ENCODE measurements at places on chromosomes 6 and 20.
A peak's percentile ranks its signal among the peaks of the same experiment; 100 is the strongest.

DNA sequence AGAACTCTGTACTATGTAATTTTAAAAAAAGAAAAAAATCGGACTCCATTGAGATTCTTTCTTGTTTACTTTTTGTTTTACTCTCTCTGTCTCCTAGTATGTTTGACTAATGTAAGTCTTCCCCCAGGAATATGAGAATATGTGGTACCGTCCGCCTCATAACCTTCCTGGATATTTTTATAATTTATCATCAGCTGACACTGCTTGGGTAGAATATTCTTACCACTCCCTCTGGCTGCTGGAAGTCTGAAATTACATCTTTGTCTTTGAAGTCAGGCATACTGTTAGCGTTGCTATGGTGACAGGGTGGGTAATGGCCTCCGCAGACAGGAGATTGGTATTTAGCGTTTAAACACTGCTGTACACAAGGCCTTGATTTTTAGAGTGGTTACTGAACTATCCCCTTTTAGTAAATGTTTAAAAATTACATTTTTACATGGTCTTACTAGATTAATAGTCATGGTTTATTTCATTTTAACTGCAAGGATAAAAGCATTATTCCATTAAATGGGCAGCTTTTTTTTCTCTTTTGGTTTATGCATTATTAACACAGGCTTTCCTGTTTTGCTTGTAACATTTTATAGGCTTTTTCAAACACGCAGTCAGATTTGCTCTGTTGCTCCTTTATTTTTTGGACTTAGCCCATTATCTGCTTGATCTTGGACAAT lies 176.4 kb downstream of the ARID1B start:
- peak; percentile 71 for DNase-seq

DNA sequence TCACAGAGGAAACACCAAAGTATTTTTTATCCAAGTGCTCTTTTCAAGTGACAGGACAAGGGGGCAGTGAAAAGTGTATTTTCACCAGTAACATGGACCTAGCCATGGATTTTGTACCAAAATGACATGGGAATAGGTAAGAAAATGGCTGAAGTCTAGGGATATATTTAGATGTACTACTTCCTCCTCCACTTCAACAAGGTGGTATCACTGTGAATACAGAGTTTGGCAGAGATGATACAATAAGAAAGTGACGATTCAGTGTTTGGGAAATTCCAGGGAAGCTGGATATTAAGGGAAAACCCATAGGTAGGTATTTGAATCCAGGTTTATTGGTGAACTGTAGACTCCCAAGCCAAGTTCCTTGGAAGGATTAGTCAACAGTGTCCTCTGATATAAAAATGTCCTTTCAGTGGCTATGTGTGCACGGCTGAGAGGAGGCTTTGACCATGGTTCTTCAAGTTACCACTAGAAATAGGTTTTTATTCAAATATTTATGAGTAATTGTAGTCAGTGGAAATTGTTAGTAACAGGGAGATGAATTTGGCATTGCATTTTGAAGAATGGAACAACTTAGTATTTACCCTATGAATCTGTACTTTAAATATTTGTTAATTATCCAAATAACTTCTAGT lies 356.0 kb upstream of the CITED2 start:
- DNase-seq: no peak

DNA sequence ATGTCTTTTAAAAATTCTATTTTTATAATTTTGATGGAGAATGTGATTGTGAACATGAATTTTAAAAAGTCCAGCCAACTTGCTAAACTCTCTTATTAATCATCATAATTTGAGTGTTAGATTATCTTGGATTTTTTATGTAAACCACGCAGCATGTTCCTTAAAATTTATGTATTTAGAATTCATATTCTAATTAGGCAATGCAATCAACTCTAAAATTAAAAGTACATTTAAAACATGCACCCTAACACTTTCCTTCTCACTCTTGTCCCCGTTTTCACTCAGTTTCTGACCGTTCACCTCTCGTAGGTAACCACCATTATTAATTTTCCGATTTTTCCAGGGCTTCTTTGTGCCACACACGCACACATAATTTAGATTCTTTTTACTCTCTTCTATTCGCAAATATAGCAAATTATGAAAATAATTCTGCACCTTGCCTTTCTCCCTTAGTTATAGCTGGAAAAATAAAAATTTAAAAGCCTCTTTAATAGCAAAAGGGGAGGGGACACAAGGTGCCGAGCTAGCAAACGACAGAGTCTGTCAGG lies 329 bp upstream of the ZKSCAN3 start:
- DNase-seq: no peak

- no peak for DNase-seq
Observed at GRCh38 chr6:4157506-4157905, 22.1 kb upstream of the ECI2 start.

DNA sequence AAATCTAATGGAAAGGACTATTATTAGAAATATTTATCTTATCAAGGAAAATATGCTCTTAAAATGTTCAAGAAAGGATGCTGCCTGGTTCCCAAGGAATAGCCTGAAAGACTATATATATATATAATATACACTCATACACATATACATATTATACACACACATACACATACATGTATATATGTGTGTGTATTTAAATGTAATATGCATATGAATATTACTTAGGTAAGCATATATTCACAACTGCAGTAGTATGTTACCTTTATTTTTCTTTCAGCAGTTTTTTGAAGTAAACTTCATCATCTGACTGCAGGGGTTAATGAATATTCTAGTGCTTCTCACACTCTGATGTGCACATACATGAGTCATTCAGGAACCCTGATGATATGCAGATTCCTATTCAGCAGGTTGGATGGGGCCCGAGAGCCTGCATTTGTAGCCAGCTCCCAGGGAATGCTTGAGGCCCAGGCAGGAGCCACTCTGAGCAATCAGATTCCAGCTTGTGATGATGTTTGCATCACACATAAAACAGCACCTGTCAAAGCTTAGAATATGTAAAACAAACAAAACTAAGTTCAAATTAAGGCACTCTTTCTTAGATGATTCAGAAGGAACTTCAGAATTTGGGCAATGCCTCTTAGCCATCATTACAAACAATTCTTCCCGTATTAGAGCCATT lies 16.1 kb downstream of the MYLK4 start:
- no peak for DNase-seq

DNA sequence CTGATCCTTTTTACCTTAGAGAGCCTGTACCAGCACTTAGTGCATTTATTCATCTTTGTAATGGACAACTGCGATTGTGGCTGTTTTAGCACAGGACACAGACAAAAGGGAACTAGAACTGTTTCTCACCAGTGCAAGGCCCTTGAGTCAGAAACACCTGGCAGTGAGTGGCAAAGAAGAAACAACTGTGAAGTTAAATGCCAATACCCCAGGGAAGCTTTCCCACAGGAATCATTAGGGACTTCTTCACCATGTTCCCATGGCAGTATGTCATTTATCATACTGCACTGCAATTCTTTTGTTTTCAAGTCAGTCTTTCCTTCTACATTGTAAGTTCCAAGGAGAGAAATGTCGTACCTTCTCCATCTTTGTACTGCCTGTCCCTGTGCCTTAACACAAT lies 28.6 kb upstream of the CDYL start:
- DNase-seq: no peak

- no peak for DNase-seq
Observed at GRCh38 chr6:36618366-36619355, 24.5 kb downstream of the SRSF3 start.

DNA sequence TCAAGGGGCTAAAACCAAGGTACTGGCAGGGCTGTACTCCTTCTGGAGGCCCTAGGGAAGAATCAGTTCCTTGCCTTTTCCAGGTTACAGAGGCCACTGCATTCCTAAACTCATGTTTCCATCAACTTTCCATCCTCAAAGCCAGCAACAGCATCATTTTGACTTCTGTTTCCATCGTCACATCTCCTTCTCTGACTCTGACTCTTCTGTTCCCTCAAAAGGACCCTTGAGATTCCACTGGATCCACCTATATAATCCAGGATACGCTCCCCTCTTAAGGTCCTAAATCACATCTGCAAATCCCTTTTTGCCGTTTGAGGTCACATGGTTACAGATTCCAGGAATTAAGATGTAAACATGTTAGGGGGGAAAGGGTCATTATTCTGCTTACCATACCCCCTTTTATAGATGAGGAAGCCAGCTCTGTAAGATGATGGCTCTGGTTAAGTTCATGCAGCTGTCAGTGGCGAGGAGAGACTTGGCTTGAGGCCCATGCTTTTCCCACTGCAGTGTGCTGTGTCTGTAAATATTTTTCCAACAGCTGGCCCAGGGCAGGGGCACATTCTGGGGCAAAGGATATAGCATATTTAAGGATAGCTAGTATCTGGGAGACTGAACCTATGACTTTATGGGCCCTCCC lies 114.6 kb downstream of the TNFRSF21 start:
- DNase-seq: no peak

GRCh38 chr6:163655217-163656121 lies 241.0 kb downstream of the QKI start:
- DNase-seq: no peak

DNA sequence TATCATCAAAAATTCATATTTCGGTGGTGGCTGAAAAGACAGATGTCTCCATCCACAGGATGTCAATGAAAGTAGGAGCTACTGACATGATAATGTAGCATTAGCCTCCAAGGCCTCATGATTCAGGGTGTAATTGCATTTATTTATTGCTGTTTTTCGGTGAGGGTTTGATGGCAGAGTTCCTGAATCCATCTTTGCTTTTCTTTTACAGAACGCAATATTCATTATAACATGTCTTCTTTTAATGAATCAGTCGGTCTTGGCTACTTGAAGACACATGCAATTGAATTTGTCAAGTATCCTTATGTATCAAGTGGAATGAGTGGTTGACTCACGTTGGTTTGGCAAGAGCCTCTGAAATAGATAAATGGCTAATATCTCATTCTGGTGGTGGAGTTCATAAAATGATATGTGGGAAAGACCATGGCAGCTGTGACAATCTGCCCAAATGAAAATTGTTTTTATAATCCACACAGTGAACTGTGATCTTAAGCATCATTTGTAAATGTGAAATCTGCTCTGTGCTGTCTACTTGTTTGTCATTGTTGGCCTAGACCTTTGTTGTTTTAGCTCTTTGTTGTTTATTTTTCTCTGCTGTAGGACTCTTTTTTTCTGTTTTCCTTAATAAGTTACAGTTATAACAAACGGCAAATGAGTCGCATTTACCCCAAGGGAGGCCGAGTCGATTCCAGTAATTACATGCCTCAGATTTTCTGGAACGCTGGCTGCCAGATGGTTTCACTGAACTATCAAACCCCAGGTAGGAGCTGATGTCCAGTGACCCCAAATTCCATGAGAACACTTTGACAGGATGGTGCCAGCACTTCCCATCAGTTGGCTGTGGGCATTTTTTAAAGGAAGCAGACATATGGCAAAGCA lies 105.7 kb upstream of the LAMP5 start:
- no peak for DNase-seq

DNA sequence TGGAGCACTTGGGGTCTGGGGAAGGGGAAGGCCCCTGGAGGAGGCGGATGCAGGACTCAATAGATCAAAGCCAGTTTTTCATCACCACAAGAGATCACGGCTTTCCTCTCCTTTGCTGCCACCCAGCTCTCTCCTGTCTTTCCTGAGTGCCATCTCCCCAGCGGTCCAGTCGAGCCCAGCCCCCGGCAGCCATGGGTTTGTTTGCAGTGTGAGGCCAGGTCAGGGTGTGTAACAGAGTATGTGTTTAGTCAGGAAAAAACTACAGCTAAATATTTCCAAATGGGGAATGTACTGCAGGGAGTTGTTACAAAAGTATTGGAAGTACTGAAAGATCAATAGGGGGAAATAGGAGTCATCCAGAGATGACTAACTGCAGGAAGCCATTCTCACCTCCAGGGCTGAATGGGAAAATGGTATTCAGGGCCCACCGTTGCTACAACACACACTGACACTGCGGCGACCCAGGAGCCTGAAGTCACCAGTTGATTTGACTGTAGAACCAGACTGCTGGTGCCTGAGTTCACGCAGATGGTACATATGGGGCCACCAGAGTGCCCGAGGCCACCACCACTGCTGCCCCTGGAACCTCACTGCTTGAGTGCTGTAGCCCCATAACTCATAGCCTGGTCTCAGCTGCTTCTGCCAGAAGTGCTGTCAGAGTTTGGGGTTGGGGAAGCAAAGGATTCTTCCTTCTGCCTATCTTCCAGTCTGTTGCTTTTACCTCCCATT lies 23.6 kb upstream of the FANCE start:
- DNase-seq: no peak

DNA sequence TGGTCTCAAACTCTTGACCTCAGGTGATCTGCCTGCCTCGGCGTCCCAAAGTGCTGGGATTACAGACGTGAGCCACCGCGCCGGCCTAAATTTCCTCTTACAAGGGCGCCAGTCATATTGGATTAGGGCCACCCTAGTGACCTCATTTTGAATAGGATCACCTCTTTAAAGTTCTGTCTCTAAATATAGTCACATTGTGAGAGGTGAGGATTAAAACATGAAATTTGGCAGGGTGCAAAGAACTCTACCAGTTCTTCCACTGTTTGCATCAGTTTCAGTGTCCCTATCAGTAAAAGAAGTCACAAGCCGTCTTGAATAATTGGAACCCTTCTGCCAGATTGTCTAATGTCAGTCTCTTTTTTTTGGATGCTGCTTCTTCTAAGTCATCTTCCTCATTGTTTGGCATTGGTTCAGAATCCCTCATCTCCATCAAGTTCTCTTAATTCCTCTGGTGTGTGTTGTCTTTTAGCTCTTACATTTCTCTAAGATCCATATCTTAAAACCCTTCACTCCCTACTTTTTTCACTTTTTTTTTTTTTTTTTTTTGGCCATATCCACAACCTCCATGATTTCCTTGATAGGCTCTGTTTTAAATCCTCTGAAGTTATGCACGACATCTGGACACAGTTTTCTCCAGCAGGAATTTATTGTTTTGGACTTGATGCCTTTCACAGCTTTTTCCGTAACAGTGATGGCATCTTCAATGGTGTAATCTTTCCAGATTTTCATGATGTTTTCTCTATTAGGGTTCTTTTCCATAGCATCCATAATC lies 56.8 kb downstream of the NCOA3 start:
- DNase-seq: no peak

DNA sequence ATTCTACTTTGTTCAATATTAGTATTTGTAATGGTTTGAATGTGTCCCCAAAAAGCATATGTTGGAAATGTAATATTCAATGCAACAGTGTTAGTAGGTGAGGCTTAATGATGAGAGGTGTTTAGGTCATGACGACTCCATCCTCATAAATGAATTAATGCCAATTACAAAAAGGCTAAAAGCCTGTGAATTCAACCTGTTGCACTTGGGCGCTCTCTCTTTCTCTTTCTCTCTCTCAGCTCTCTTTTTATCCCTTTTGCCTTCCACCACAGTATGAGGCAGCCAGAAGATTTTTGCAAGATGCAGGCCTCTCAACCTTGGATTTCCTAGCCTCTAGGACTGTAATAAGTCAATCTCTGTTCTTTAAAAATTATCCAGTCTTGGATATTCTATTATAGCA lies 34.6 kb downstream of the PSMB9 start:
- DNase-seq: no peak

GRCh38 chr6:28979679-28980078 lies 25.4 kb downstream of the ZNF311 start:
- DNase-seq: no peak

DNA sequence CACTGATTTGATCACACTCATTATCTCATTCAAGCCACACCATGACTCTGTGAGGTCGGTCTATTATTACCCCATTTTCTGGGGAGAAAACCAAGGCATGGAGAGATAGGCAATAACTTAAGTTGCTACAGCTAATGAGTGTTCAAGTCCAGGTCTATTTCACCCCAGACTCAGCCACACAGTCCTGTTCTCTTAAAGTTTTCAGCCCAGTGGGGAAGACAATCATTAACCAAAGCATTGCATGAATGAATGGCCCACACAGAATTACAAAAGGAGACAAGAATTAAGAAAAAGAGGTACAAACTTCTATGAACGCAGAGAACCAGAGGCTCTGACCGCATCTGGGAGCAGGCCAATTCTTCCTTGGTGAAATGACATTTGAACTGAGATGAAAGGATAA lies 7.1 kb downstream of the BPI start:
- no peak for DNase-seq

Data from CD4-positive, alpha-beta T cell (primary cell).